T1000 (cell line): ENCODE measurements at places on chromosomes 11 and 22.

DNA sequence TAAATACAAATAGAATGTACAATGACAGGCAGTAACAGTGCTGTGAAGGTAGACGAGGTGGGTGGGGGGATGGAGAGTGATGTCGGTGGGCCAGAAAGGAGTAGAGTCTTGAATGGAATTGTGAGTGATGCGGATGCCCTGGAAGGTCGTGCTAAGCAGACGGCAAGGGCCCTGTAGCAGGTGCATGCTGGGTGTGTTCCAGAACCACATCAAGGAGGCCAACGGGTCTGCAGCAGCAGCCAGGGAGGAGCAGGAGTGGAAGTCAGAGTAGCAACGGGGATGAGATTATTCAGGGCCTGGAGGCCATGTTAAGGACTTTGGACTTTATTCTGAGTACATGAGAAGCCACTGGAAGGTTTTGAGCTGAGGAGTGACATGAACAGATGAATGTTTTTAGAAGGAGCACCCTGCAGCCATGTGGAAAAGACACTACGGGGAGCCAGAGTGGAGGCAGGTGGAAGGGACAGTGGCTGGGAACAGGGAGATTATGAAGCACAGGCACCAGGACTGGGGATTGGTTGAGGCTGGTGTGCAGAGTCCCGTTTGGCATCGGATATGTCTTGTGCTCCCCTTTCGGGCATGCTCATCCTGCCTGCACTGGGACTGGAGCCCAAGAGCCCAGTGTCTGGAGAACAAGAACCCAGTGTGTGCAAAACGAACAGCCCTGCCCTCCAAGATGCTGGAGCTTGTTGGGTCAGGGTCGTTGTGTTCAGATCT, 74.1 kb downstream of the COMMD9 start:
- no peak for DNase-seq

GRCh38 chr11:60570970-60571369, 55.8 kb downstream of the MS4A13 start:
- DNase-seq = no peak

GRCh38 chr11:39772525-39773137, 1686.8 kb downstream of the LRRC4C start:
- no peak for DNase-seq

DNA sequence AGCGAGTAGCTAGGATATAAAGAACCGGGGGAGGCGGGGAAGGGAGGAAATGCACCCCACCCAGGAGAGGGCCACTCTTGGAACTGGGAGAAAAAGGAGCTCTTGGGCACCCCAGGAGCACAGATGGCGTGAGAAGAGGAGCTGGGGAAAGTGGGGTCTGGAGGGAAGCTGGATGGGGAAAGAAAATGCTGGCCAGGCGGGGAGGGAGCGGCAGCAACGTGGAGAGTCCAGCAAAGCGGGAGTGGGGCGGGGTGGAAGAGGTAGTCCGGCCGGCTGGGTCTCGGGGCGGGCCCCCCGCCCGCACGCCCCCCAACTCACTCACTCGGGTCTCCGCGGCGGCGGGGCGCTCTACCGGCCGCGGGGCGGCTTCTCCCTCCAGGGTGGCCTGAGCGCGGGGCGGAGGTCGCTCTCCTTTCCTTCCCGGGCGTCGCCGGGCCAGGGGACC, 522 bp downstream of the TOB2 start:
- DNase-seq = no peak

GRCh38 chr11:127393460-127393997, 393.0 kb upstream of the KIRREL3 start:
- no peak for DNase-seq

DNA sequence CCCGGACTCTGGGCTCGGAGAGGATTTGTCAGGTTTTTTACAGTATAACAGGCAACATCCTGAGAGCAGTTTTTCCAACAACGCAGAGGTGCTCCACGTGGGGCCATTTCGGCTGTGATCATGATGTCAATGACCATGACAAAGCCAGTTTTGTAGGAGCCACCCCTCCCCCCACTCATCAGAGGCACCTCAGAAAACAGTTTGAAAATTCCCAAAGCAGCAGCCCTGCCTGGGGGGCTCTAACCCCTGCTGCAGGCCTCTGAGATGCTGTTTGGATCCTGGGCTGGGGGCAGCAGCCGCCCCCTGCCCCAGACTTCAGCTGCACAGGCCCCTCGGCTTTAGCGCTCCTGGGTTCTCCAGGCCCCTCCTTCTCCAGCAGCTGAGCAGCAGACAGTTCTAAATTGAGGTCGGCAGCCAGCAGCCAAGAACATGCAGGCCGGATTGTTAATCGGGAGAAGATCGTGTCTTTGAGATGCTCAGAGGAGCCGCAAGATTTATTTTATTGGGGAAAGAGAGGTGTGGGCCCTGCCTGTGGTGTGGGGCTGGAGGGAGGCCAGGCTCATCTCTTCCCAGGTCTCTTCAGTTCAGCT, 19.4 kb downstream of the NFAM1 start:
- no peak for DNase-seq

DNA sequence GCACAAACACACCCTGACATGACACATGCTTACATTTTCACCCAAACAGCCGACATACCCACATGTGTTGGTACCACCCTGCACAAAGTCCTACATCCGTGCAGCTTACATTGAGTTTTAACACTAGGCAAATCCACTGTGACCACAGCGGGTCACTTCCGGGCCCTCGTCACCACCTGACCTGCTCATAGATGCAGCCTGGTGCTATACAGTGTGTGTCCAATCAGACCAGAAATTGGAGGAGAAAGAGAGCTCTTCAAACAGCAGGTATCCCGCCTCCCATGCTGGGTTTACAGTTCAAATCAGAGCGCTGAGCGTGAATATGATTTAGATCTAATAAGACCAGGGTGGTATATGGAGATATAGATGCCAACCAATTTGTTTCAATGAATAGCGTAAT, 35.4 kb downstream of the PHF21B start:
- DNase-seq = no peak

GRCh38 chr11:86180423-86180822, 64.1 kb upstream of the EED start:
- DNase-seq = no peak

GRCh38 chr11:9091044-9091922, at the start of gene SCUBE2:
Gene SCUBE2 (minus strand): TSS chr11:9091599. CDS start chr11:9091528, 71 bp downstream.
- DNase-seq = no peak

- no peak for DNase-seq
Observed at GRCh38 chr22:37806409-37807333, 1.1 kb upstream of the GCAT start.

GRCh38 chr11:65552388-65552951, 5.7 kb downstream of the LTBP3 start:
- DNase-seq = no peak

DNA sequence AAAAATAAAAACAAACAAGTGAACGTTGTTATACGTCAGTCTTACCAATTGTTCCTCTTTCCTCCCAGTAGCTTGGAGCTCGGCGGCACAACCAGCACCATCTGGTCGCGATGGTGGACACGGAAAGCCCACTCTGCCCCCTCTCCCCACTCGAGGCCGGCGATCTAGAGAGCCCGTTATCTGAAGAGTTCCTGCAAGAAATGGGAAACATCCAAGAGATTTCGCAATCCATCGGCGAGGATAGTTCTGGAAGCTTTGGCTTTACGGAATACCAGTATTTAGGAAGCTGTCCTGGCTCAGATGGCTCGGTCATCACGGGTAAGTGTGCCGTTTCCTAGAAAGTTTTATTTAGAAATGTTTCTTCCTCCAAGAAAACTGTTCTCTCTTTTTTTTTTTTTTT, 47.9 kb downstream of the PPARA start:
- no peak for DNase-seq
